HEK293T (cell line): ENCODE measurements at places on chromosomes 13 and 19.

GRCh38 chr19:54162241-54162805, 2.8 kb upstream of the LENG1 start:
- DNase-seq = peak; percentile 75

- no peak for DNase-seq
Observed at GRCh38 chr13:109151696-109152095, 522.3 kb downstream of the MYO16 start.

DNA sequence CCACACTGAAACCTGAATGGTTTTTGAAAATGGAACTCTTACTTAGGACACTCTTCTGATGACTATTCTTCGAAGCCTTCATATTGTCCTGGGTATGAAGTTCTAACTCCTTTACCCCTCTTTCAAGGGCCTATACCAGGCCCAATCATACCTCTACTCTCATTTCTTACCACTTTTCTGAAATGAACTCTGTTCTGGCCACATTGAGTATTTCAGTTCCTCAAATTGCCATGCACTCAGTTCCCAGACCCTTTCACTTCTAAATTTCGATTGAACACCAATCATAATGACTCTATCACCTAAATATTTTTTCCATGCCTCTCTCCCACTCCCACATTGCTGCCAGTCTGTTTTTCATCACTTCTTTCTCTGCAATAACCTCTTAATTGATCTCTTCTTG, 53.7 kb downstream of the LACC1 start:
- no peak for DNase-seq

DNA sequence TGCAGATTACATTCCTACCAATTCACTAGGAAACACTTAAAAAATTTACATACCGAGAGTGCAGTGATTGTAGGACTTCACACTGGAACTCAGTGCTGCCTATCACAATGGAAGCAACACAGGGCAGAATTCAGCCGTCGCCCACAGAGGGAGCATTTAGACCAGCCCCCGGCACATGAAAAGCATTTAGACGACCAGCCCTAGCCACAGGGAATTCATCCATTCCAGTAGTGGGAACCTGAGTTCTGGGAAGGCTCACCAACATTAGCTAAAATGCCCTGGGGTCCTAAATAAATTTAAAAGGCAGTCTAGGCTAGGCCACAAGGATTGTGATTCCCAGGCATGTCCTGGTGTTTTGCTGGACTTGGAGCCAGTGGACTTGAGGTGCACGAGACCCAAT, 155.2 kb downstream of the LIG4 start:
- no peak for DNase-seq

GRCh38 chr19:15937771-15938170, 3.4 kb upstream of the CYP4F11 start:
- DNase-seq = no peak

- DNase-seq = no peak
Observed at GRCh38 chr13:61975001-61975400, 559.4 kb upstream of the PCDH20 start.

- no peak for DNase-seq
Observed at GRCh38 chr19:53192771-53193534, at the start of gene ZNF665. TSS of gene ZNF665 (minus strand) at chr19:53193358. CDS start at chr19:53182898, 10,460 bp downstream.
